ENCODE measurements at places on chromosomes 1 and 21.

DNA sequence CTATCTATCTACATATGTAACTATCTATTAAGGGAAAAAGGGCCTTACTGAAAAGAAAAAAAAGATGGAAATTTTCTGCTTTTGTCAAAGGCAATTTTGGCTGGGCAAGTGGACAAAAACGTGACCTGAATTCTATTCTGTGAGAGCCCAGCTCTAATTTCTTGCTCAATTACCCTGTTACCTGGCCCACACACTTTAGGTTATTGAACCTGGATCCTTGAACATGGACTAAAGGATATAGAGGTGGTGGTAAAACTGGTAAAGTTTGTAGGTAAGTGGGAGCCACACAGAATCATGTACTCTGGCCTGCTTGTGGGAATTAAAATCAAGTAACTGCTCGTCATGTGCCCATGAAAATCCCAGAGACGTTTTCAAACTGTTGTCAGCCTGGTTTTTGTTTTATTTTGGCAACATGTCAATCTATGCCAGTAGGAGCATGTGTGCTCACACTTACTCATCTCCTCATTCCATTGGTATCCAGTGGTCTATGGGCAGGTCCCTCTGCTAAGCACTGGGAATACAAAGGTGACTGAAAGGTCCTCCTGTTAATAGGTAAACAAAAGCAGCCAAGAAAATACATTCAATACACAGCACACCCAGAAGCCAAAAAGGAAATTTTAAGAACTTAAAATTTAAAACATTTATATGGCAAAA is 113.7 kb upstream of the WARS2 start:
- no peak for DNase-seq

DNA sequence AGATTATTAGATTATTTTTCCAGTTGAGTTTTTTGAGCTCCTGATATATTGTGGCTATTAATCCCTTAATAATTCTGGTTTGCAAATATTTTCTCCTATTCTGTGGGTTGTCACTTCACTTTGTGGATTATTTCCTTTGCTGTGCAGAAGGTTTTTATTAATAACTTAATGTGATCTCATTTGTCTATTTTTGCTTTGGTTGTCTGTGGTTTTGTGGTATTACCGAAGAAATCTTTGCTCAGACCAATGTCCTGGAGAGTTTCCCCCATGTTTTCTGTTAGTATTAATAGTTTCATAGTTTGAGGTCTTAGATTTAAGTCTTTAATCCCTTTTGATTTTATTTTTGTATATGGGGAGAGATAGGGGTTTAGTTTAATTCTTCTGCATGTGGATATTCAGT is 7.1 kb upstream of the TBX19 start:
- DNase-seq, result no peak

DNA sequence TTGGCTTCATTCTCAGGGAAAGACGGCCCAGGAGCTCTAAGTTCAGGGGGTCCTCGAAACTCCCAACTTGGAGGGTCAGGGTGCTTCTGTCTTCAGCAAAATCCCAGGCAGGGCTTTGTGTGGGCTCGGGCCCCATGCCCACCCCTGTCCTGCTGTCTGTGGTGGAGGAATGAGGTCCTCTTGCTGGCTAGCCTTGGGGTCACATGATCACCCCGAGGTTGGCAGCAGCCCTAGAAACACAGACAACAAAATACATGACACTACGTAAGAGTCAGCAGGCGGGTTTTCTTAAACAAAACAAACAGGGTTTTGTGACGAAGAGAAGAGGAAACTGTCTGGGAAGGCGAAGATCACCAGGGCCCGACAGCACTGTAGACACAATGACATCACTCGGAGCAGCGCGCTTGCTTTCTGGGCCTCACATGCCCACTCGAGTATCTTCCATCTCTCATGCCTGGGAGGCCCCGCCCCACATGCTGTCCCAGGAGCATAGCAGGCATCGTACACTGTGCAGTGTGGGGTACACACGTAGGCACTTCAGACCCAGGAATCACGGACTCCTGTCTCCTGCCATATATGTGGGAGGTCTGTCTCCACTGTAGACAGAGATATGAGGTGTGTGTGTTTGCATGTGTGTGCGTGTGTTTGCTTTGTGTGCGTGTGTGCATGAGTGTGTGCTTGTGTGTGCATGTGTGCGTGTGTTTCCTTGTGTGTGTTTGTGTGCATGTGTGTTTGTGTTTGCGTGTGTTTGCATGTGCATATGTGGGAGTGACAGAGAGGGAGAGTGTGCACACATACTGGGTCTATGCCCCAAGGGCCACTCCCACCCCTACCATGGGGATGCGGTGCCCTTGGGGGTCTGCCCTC is 94.7 kb downstream of the SIK1 start:
- DNase-seq, result no peak

DNA sequence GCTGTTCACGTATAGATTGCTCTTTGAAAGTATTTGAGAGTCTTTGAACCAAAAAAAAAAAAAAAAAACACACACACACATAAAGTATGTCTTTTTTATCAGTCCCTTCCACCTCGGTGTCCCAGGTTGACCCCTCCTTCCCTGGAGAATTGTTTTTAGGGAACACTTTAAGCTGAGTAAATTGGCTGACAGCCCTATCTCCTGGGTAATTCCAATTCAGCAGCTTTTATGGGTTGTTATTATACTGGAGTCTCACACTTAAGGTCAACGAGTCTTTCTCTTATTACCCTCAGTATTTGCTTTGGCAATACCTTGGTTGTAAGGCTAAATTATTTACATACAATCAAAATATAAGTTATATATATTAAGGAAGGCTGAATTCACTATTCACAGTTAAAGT is 69.4 kb downstream of the SLC30A10 start:
- DNase-seq, result no peak

DNA sequence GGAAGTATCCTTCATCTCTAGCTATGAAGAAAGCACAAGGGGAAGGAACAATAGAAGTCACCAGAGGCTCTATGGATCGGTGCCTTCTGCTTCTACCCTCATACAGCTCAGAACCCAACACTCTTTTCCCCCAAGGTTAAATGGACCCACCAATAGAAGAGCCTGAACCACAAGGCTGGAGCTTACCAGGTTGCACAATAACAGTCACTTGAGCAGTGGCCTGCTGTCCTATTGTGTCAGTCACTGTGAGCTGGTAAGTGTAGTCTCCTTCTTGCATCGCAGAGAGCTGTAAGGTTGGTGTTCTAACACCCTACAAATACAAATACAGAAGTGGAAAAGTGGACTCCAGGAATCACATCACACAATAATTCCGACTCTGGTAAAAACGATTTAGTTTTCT is 103.0 kb downstream of the KIAA0319L start:
- no peak for DNase-seq

GRCh38 chr1:182426442-182427430 is 23.2 kb upstream of the RGSL1 start:
- no peak for DNase-seq

- DNase-seq, result no peak
These were observed 202.6 kb downstream of the DNM3 start for GRCh38 chr1:172043900-172044299.

DNA sequence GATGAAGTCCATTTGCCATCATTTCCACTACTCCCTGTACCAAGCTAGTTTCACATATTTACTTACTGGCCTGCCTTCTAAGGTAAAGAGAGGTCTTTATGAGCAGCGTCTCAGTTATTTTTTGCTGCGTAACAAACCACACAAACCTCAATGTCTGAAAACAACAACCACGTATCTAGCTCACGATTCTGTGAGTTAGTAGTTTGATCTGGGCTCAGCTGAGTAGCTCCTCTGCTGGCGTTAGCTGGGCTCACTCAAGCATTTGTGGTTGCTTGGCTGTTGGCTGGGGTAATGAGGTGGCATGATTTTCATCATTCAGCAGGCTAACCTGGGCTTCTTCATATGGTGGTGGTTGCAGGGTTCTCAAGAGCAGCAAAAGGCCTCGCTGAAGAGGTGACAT is 225.4 kb downstream of the FOXD2 start:
- DNase-seq, result no peak
